Stimulated activated CD8-positive, alpha-beta memory T cell treated with anti-CD3 and anti-CD28 coated beads, Interleukin-12 subunit alpha, Interleukin-12 subunit beta, amount 100 ng/mL, for 1 hour (primary cell): ENCODE measurements at places on chromosomes 13 and 19.

GRCh38 chr19:38162094-38162493, 61.9 kb downstream of the DPF1 start:
- no peak for DNase-seq

DNA sequence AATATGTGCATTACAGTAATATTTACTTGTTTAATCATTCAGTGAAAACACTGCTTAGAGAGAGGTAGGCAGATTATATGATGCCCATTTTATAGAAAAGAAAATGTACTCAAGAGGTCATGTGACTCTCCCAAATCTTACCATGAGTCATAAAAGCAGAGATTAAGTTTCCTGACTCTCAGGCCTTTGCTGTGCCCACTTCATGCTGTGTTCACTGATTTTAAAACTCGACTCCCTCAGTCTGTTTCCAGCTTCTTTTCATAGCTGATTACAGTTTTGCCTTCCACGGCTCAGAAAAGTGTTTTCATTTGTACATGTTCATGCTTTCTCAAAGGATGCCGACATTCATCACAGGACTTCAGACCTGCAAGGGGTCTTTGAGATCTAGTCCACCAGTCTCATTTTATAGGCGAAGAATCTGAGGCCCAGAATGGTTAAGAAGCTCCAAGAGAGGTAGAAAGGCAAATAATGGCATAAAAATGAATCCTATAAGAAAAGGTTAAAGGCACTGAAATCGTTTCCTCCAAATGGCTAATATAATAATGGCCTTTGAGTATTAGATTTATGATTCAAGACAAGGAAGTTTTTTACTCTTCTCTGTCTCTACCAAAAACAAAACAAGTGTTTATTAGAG, 9.0 kb upstream of the IPO5 start:
- DNase-seq = no peak

DNA sequence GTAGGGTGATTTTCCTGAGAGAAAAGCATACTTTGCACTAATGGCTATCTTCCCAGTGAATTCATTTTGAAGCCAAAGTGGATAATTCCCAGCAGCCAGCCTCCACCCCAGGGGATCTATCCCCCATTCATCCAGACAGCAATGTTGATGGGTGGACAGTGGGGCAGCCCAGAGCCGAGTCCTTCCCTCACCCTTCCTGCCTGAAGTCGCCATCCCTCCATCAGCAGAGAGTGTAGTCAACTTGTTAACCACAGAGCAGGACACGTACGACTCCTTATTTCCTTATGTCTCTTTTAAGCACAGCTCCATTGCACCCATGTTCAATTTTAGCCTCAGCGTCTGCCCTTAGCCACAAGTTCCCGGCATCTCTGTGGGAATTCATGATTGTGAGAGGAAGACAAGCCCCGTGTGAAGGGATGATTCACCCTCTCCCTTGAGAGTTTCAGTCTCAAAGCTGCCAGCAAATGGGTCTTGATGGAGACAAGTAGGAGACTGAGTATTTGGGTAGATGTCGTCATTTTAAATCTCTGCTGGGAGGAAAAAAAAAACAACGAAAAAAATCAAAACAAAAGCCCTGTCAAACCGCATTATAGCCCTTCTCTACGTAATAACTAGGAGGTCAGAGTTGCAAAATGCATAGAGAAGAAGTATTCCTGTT, 58.3 kb upstream of the MEDAG start:
- DNase-seq = no peak

GRCh38 chr13:27857282-27857681, 62.5 kb upstream of the PDX1 start:
- DNase-seq = no peak

DNA sequence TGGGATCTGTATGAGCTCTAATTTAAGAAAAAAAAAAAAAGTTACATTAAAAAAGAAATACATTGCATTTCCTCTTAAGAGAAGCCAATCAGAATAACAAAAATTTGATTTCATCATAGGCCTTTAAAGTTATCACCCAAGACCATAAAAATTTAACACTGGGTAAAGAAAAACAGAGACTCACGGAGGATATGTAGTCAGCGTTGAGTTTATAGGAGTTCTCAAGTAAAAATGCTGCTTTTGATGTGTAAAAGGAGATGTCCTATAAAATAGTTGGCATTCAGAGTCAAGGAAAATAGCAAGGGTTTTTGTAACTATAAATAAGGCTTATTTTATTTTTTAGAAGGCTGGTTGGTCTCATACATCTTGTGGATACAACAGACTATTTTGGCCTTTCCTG, 191.1 kb downstream of the EFNB2 start:
- DNase-seq = no peak

- DNase-seq = no peak
These were observed 8.4 kb downstream of the PPP1R14A start for GRCh38 chr19:38247734-38248268.

DNA sequence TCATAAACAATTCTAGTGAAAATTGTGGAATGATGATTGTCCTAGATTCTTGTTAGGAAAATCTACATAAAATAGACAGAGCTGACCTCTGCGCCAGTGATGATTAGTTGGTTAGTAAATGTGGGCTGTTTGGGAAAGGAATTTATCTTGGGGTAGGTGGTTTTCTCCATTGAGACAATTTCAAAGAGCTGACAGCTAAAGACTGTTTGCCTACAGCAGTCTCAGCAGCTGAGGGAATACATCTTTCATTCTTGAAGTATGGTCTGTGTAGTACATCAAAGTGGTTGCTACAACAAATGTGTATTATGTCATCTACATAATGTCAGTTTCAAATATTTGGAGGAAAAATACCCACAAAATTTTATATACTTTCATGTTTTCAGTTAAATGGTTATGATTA, 117.2 kb upstream of the TRPC4 start:
- no peak for DNase-seq

- DNase-seq = no peak
These were observed 1.5 kb downstream of the ABHD17A start for GRCh38 chr19:1883784-1884183.

DNA sequence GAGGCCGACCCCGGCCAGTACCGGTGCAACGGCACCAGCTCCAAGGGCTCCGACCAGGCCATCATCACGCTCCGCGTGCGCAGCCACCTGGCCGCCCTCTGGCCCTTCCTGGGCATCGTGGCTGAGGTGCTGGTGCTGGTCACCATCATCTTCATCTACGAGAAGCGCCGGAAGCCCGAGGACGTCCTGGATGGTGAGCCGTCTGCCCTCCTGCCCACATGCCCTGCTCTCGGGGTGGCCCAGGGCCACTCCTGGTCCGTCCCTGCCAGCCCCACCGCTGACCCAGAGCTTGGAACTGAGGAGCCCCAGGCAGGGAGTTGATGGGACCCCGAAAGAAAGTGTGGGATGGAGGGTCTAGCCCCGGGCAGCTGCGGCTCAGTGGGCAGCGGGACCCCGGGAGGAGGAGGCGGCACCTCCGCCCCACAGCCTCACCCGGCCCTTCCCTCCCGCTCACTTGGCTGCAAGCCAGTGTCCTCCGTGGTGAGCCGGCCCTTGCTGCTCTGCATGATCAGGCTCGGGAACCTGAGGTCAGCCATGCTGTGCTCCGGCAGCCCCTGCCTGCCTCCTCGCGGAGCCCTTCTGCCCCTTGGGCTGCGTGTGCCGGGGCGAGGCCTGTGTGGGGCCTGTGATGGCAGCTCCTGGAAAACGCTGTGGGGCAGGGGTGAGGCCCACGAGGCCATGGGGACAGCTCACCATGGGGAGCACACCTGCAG, 8.1 kb upstream of the HCN2 start:
- DNase-seq = no peak

- no peak for DNase-seq
These were observed 1.7 kb upstream of the PCDH17 start for GRCh38 chr13:57629821-57630235.

- DNase-seq = no peak
These were observed 25.7 kb downstream of the SHC2 start for GRCh38 chr19:435056-435706.

DNA sequence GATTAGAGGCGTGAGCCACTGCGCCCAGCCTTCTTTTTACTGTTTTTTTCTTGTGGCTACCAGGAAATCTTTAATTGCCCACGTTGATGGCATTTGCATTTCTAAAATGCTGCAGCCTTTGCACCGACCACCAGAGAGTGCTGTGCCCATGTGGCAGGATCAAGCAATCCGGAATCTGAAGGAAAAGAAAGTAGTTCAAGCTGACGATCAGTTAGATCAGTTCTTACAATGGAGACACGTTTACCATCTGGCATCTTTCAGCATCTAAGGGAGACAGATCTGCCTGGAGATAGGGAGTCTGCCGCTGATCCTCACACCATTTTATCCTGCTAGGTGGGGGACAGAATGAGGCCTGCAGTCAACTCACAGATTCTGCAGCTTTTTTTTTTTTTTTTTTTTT, 19.9 kb downstream of the TINCR start:
- DNase-seq = no peak

GRCh38 chr19:19540715-19541515, 2.9 kb downstream of the CILP2 start:
- peak; percentile 48 for DNase-seq

GRCh38 chr19:31289976-31290375, 59.3 kb downstream of the TSHZ3 start:
- no peak for DNase-seq

GRCh38 chr13:97117388-97117910, 104.7 kb upstream of the MBNL2 start:
- DNase-seq = no peak
